ENCODE measurements at places on chromosomes 6 and 20.

DNA sequence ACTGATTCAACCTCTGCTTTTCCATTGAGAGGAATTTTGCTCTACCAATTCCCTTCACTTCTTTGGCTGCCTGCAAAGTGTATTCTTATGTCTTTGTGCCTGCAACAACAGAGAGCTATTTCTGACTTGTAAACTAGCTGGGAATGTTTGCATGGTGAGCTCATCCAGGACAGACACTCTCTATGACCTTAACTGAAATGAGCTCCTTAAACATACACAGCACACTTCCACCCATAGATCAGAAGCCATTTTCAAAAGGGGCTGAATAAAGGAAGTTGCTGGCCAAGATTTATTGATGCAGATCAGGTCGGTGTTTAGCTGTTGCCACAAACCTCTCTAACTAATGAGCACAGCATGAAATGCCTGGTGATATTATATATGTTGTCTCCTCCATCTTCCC, 377.7 kb downstream of the BTBD9 start:
- no peak for DNase-seq

GRCh38 chr6:130923350-130923749, 96.1 kb downstream of the SMLR1 start:
- DNase-seq, result no peak

GRCh38 chr20:2330090-2330695, 34.4 kb downstream of the TGM3 start:
- DNase-seq, result no peak

DNA sequence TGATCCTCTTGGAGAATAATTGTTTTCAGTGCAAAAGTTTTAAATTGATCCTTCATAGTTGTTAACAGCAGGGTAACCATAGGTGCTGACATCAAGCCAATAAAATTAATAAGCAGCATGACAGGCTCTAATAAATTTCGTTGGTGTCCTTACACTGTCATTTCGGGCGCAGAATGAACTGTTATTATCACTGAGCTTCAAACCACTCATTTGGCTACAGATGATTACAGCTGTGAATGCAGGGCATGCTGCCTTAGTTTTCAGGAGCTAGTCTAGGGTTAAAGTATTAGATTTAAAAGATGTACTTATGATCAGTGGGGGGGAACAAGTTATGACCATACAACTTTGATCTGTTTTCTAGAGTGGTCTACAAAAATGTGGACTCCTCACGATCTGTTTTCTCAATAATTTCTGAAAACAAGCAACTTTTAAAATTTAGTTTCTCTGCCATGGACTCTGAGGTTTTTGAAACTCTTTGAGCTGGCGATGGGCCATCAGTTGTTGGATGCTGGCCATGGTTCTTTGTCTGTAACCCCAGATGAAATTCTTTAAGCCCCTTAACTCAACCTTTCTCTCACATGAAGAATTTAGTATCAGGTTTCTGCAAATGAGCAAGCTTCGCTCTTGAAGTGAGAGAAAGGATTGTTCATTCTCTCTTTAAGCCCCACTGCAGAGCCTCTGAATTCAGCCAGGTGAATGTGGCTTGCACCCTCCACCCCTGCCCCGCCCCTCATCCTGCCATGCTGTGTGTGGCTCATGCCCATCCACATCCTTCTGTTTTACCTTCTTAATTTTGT, 99.1 kb upstream of the MTHFD1L start:
- no peak for DNase-seq

DNA sequence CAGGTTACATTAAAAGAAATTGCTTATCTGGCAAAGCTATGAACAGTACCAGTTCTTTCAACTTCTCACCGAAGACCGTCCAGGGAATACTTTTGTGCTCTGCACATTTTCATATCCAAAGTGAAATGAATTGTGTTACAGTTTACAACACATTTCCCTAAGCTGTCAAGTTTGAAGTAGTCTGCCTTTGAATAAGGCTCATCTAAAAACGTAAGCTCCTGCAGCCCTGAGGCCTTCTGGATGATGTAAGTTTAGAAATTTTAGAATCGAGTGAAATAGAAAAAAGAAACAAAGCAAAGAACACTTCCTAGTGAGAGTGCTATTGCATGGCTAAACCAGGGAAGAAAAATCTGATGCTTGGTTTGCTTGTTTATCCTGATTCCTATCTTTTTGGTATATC, 653.8 kb downstream of the MMUT start:
- DNase-seq, result no peak

All from glutamatergic neuron (in vitro differentiated cells).